ENCODE measurements at places on chromosomes 7 and 10.
A peak's percentile ranks its signal among the peaks of the same experiment; 100 is the strongest.

DNA sequence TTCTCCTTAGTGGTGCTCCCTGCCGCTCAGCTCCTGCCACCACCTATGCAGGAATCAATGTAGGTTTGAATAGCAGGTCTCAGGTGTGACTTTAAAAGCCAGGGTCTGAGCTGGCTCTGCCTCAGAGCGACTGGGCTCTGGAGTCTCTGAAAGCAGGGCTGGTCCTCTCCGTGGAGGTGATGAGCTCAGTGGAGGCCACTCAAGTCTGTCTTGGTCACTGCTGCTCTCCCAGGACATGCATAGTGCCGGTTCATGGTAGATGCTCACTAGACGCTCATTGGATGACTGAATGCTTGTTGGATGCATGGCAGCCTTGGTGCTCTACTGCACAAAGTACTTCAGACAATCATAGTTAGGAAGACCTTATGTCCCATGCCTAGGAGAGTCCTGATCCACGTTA lies 45.1 kb upstream of the PTF1A start:
- no peak for DNase-seq

DNA sequence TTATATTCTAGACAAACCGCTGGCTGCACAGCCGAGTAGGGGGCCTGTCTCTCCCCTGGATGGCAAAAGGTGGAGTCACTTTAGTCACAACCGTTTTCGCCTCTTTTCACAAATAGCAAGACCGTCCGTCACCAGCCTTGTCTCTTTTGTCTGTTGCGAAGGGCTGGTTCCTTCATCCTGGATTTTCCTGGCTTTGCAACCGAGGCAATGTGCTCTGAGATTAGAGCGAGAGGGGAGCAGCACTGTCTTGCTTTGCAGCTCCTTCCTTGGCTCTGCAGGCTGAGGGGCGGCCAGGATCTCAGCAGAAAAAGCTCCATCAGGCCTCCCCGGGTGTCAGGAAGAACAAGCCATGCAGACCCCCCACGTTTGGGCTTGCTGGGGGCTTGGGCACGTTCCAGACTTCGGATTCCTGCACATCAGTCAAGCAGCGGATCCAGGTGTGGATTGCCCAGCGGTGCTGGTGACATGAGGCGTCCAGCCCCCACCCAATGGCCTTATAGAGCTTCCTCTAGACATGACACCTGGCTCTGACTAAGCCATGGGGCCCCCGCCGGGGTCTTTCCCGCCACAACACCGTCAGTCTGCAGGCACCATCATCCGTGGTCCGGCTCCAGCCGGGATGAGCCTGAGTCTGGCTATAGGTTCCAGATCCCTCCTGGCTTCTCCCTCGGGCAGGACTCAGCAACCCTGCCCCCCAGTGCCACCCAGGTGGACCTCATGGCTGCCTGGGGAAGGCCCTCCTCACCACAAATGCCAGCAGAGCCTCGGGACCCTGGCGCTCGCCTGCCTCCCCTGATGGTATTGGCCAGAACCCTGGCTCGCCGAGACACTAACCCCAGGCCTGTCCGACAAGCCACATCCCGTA lies 467.6 kb upstream of the FOXK1 start:
- no peak for DNase-seq

GRCh38 chr7:139772873-139773272 lies 4.9 kb downstream of the HIPK2 start:
- no peak for DNase-seq

- no peak for DNase-seq
These were observed 226.5 kb downstream of the NEBL start for GRCh38 chr10:20670579-20670978.

DNA sequence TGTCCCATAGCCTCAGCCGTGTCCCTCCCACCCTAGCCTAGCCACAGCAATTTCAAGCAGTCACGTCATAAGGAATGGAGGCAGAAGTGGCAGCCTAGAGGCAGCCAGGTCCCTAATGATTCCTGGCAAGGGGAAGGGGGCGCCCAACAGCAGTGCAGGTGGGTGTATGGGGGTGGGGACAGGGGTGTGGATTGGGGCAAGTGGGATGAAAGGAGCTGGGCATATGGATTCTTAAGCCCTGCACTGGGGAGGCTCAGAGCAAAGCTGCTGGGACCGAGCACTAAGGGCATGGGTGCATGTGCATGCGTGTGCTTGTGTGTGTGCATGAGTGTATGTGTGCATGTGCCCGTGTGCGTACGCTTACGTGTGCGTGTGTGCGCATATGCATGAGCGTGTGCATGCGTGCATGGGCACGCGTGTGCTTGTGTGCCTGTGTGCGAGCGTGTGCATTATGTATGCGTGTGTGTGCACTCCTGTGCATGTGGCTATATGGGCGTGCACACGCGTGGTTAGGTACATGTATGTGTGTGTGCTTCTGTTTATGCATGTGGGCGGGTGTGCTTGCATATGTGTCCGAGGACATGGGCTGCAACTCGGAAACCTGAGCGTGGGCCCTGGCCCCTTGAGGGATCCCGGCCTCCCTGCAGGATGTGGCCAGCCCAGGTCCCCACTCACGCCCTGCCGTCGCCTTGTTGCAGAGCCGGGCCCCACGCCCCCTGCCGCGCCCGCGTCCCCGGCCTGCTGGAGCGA lies 34.1 kb downstream of the SH2B2 start:
- DNase-seq: no peak

DNA sequence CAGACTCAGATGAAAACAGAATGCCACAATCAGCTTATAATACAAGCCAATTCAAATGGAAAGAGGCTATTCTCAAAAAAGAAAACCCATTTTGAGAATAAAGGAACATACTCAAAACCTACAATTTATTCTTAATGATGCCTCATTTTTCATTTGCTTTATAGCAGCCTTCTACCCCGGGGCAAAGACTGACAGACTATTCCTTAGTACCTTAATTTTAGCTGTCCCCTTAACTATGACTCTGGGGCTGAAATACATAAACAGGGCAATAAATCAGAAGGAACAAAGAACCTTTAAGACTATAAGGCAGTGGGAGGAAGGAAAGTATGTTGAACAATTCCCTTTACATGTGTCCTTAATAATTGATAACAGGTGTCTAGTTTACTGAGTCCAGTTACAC lies 76.8 kb downstream of the TMEM106B start:
- DNase-seq: no peak

- no peak for DNase-seq
These were observed 12.9 kb downstream of the MTPN start for GRCh38 chr7:135964274-135964673.

- DNase-seq: no peak
These were observed 576.1 kb upstream of the LRRTM3 start for GRCh38 chr10:66349726-66350125.

GRCh38 chr7:31917256-31917655 lies 153.0 kb downstream of the PDE1C start:
- DNase-seq: no peak

GRCh38 chr10:19728964-19729363 lies 87.3 kb upstream of the PLXDC2 start:
- no peak for DNase-seq

GRCh38 chr7:143227806-143228205 lies 6.0 kb downstream of the TAS2R40 start:
- no peak for DNase-seq

- DNase-seq: no peak
These were observed 48.7 kb downstream of the RCC1L start for GRCh38 chr7:75024922-75025321.

DNA sequence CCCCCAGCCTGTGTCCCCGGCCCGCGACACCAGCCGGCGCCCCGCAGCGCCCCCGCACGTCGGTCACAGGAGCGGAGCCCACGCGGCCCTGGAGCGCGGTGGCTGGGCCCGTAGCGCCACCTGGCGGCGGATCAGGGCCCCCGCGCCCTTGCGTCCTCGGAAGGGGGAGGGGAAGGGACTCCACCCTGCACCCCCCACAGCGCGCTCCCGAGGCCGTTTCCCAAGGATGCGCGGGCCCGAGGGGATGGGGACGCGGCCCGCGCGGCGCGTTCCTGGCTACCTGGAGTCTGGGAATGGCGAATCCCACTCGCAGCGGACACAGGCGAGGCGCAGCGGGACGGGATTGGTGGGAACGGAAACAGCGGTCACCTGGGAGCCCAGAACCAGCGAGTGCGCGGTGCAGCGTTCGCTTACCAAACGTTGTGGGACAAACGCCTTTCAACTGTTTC lies 23.8 kb upstream of the MKI67 start:
- DNase-seq: no peak

- no peak for DNase-seq
These were observed 41.4 kb downstream of the NRF1 start for GRCh38 chr7:129652914-129653313.

GRCh38 chr7:33137103-33137502 lies 7.7 kb downstream of the BBS9 start:
- no peak for DNase-seq

- no peak for DNase-seq
These were observed 584.7 kb upstream of the SORCS1 start for GRCh38 chr10:107749235-107749634.

DNA sequence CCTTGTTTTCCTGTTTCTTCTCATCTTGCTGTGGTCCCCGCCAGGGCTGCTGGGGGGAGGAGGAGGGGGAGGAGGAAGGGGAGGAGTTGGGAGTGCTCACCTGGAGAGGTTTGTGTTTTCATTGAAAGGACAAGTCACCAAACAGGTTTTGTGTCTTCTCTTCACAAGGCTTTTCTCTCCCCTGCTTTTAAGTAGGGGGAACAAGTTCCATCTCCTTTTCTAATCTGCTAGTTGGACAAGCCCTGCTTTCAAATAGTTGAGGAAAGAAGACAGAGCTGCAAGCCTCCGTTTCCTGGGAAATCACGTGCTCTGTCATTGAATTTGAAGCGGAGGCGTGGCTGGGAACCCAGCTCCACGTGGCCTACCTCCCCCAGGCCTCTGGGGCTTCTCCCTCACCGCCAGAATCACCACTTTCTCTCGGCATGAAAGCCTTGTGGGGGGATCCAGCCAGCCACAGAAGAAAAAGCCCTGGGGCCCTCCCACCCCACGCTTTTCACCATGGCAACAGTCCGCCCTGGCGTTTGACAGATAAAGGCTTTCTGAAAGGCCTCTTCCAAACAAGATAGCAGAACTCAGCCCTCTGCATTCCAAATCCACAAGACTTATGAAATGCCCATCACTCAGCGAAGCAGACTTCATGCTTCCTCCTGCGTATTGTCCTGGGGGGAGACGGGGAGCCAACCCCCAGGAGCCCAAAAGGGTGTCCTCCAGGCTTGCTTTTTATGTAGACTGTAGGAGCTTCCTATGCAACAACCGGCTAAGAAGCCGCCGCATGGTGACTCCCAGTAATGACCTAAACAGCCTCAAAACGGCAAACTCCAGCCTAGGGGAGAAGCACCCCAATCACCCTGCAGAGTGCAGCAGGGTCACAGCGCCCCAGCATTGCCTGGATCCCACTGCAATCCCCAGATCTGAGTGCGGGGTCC lies 51.7 kb downstream of the PROSER2 start:
- DNase-seq: no peak

DNA sequence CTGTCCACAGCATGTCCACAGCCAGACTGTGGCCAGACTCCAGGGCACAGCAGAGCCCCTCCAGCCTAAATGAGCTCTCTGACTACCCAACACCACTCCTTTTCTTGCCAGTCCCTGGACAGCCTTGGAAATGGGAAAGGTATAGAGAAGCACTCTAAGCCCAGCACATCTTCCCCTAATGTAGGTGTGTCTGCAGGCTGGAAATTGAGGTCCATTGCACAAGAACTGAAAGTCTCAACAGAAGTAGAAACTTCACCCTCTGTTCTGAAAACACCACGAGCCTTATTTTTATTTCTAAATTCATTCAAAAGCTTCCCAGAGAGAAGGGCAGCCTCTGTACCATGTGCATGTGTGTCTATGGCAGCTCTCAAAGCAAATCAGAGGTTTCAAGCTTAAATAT lies 3.7 kb upstream of the KCNMA1 start:
- no peak for DNase-seq

DNA sequence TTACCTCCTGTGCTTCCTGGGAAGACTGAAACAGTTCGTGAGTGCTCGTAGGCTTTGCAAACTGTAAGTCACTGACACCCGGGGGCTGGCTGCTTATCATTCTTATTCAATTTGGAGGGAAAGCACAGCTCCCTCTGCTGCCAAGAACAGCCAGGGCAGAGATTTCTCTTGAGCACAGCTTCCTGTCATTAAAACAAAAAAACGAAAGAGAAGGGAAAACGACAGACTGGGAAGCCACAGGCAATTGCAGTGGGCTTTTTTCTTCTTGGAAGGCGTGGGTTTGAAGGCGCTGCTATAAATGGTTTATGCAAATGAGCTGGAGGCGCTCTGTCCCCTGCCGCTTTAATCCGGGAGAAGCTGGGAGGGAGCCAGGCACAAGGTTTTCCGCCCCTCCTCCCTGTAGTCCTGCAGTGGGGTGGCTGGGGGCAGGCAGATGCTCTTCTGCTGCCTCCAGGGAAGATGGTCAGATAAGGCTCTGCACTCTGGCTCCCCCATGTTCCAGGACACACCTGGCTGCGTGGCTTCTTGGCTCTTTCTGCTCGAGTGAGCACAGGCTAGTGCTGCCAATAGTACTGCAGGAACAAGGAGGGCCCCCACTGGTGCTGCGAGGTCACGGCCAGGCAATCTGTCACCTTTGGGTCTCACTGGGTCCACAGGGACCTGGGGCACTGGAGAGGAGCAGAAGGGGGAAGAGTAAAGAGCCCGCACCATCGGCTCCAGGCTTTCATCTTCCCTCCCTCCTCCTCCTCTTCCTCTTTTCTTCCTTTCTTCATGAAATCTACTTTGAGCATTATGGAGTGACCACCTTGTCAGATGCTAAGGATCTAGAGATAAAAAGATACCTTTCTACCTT lies 49.5 kb downstream of the NEURL1 start:
- peak; percentile 43 for DNase-seq

- DNase-seq: no peak
These were observed 5.6 kb upstream of the SLF2 start for GRCh38 chr10:100907175-100907574.

DNA sequence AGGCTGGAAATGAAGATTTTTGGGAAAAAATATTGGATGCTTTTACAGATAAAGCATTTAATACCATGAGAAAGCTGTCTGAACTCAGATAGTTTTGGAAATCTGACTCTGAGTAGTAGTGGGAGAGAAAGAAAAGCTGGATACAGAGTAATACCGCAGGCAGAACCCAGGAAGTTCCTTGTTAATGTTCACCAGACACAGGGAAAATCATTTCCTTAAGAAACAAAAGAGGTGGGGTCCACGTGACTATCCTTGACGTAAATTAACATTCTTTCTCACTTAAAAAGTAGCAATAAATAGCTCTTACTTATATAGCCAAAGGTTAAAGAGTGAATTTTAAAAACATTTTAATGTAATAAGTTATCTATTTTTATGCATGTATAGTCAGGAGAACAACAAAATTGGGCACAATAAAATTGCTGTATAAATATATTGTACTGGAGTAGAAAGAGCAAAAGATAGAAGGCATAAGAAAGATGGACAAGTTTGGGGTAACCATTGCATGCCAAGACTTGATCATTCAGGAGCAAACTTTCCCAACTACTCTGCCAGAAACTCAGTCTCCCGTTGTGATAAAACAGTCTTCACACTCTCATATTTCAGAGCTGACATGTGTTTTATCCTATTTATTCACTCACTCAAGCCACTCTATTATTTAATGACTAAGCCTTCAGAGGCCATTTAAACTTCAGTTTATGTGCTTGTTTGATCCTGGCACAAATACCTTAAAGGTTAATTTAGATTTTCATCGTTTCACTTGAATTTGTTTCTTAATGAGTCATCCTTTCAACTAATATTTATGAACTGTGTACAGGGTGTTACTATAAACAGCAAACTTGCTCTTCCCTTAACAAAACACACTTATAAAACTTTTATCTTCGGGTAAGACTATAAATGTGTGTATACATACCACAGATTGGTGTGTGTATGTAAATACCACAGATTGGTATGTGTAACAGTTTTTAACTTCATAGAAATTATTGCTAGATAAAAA lies 143.1 kb downstream of the GNAI1 start:
- no peak for DNase-seq
